ENCODE measurements at places on chromosomes 7 and 10.
A peak's percentile ranks its signal among the peaks of the same experiment; 100 is the strongest.

GRCh38 chr10:98344589-98345038 is 70.4 kb downstream of the PYROXD2 start:
- DNase-seq = peak; percentile 18

DNA sequence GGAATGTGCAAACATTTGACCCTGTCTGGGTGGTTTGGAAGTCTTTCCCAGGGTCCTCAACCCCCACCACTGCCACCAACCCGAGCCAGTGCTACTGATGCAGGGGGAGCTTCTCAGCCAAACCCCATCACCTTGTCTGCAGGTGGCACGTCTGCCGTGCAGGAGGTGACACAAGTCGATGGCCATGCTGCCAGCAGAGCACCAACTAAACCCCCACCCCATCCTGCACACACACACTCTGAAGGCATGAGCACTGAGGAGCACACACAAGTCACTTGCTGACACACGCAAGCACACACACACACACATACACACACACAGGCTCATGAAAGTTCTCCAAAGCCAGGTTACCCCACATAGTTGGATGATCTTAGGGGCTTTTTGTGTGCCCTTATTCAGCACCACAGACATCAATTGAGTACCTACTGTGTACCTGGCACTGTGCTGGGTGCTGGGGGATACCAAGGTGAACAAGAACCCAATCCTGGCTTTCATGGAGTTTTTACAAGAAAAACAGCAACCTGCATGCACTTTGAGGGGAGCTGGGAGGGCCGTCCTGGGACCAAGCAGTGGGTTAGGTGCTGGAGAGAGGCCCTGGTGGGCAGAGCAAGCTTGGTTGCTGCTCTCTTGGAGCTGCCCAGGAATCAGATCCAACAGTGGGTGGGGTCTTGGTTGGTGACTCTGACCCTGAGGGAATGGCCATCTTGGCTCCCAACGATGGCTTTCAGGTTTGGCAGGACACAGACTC is 118.8 kb downstream of the RGS10 start:
- no peak for DNase-seq

DNA sequence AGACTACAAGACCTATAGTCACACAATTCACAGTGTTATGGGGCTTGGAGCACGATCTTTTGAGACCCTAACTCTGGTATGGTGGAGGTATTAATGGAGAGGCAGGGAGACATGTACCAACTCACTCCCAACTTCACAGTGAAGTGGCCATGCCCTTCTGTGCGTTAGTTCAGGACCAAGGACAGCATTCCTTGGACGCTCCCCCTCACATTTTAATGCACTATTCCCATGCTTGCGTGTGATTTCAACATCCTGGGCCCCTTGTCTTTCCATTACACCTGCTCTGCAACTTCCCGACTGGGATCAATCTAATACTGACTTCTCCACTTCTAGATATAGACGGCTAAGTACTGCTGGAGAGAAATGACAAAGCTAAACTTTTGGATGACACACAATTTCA is 72.7 kb downstream of the PLCE1 start:
- DNase-seq = no peak

- no peak for DNase-seq
Measured at GRCh38 chr7:153835712-153836265, 216.4 kb upstream of the DPP6 start.

- DNase-seq = no peak
Measured at GRCh38 chr7:101964680-101965452, 147.4 kb downstream of the CUX1 start.

- DNase-seq = no peak
Measured at GRCh38 chr10:72736828-72737220, 44.9 kb downstream of the MCU start.
